ENCODE measurements at places on chromosomes 7 and 10.

DNA sequence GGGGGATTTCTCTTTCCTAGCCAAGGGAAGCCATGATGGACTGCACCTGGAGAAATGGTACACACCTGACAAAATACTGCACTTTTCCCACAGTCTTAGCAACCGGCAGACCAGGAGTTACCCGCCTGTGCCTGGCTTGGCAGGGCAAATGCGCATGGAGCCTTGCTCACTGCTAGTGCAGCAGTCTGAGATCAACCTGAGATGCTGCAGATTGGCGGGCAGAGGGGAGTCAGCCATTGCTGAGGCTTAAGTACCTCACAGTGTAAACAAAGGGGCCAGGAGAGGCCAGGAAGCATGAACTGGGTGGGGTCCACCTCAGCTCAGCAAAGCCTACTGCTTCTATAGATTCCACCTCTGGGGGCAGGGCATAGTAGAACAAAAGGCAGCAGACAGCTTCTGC, 49.4 kb downstream of the OR13A1 start:
- DNase-seq = no peak

GRCh38 chr7:45484094-45484493, 90.1 kb upstream of the ADCY1 start:
- DNase-seq = no peak

GRCh38 chr7:112272921-112273561, 66.5 kb downstream of the ZNF277 start:
- DNase-seq = no peak

DNA sequence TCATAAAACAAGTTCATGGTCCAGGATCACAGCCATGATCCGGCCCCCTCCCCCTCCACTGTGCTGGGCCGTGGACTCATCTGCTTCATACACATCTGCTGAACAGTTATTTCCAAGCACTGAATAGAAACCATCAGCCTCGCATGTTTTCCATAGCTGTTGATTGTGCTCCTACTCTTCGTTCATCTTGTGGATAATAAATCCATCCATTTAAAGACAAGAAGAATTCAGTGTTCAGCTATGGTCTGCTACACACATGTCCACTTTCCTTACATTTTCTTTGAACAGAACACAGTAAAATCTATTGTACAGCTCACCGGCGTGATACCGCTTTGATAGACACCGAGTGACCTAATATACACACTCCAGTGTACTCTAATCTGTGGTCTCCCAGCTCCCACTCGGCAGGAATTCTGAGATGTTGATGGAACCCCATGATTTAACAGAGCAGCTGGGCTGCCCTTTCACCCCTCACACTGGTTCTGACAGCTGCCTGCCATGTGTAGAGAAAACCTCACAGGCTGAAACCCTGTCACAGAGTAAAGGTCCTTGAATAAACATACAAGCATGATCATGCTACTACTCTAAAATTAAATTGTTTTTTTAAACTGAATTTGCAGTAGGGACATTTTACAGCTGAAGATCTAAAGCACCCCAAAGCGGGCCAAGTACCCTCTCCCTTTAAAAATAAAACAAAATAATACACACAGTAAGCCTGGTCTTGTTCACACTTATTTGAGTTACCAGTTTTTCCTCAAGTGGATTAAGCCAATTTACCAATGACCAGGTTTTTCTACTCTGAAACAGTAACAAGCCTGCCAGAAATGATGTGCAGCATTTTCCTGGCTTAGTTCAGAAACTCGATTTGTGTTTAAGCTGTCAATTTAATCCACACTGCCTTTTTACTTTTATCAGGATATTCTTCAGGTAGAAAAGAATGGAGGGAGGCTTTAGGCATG, 95.1 kb upstream of the FZD1 start:
- no peak for DNase-seq
